ENCODE measurements at places on chromosomes 3 and 15. TPM values are rescaled to one million over a fixed set of nuclear protein-coding genes. Genes with fewer than 3 reads are reported as not detected.

CASR gene
- not detected for total RNA-seq

- H3K27me3 ChIP-seq, result no peaks in the 10 kb centered on the region
- no peak overlapping the region for H3K4me3 ChIP-seq
- no peaks in the 10 kb centered on the region for H3K36me3 ChIP-seq
Observed at GRCh38 chr3:54168451-54168850, 46.1 kb downstream of the CACNA2D3 start.

GRCh38 chr15:25774871-25775270 lies 88.3 kb downstream of the ATP10A start:
- H3K36me3 ChIP-seq, result peaks cover 7% of the 10 kb centered on the region
- no peak overlapping the region for H3K4me3 ChIP-seq

DNA sequence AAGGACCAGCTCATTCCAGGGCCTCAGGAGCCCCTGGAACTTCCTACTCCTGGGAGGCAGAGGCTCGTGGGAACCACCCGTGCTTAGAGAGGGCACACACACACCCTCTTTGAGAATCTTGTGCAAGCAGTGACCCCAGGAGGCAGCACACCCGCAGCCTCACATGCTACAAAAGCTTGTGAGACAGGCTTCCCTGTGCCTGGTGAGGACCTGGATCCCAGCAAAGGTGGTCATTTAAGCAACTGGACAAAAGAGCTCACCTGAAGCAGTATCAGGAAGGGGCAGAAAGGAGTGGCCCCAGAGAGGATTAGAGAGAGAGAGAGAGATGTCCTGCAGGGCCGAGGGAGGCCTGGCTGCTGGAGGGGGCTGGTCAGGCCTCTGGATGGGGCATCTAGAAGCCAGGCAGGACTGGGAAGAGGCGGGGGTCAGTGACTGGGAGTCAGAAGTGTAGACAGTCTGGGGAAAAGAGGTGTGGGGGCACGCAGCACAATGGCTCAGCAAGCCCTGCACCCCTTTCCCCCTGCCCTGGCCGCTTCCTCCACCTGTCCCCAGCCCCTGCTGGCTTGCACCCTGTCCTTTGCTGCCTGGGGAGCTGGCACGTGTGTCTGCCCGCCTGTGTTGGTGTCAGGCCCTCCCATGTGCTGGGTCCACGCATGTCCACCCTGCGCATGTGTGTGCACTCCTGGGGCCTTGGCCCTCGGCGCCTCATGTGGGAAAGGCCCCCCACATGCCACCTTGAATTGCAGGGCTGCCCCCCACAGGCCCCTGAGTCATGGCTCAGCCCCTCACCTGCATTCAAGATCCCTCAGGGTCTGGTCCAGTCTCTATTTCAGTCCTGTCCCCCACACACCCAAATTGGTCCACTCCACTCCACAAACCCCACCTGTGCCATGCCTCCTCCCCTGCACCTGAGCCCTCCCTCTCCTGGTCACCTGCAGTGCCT lies 36.9 kb downstream of the TSPAN3 start:
- no peak overlapping the region for H3K4me3 ChIP-seq
- DNase-seq, result no peak
- H3K27me3 ChIP-seq, result no peaks in the 10 kb centered on the region
- H3K4me1 ChIP-seq, result peaks cover 6% of the 10 kb centered on the region

DNA sequence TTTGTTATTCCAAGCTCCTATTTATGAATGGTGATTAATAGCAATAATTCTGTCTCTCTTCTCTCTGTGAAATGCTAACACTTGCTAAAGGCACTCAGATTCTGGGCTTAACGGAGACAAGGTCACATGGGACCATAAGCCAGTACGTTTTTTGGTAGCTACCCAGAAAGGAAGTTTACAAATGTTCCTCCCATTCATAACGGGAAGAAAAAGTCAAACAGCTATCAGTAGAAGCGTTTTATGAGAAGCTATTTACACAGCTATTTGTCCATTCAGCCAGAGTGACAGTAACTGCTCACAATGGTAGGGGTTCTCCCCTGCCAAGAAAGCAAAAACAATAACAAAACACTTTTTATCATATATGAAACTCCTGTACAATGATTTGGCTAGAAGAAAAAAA lies 51.5 kb downstream of the ZMAT3 start:
- DNase-seq, result no peak
- no peak overlapping the region for H3K27ac ChIP-seq
- peaks cover 3% of the 10 kb centered on the region for H3K36me3 ChIP-seq
- H3K4me3 ChIP-seq, result no peak overlapping the region

DNA sequence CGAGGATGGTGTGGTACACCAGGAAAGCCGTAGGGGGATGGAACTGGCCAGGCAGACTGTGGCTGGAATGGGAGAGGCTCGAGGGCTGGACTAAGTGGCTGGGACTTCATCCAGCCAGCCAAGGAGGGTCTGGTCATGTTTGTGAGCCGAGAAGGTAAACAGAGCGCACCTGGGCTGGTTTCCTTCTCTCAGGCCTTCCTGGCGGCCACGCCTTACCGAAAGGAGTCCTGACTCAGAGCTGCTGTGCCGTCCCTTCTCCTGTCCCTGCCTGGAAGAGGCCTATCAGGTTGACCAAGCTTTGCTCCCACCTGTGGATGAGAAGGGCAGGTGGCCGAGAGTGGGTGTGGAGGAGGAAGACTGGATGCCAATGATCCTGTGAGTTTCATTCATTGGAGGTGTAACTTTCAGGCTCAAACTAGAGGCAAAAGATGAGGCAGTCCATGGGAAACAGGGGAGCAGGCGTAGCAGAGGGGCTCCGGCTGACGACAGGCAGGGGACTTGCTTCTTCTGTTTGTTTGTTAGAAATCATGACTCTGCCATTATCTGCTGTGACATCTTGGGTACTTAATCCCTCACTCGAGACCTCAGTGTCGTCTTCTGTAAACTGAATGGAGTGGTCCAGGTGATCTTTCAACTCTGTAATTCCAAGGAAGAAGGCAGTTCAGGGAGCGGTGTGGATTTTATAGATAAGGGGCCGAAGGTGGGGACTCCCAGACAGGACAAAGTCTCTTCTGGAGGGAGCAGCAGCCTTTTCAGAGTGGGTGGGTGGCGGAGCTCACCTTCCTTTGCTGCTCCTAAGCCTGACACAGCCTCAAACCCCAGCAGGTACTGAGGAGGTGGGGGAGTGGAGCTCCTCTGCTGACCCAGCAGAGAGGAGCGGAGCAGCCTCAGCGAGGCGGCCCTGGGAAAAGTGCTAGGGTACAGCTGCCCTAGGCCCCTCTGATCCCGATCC lies 71.8 kb upstream of the GATM start:
- no peak overlapping the region for H3K4me3 ChIP-seq
- H3K27ac ChIP-seq, result peak overlapping the region; percentile 2
- no peaks in the 10 kb centered on the region for H3K36me3 ChIP-seq

GRCh38 chr3:196016485-196016884 lies 65.4 kb downstream of the TFRC start:
- no peak for DNase-seq
- H3K27ac ChIP-seq, result no peak overlapping the region
- no peaks in the 10 kb centered on the region for H3K36me3 ChIP-seq
- no peak overlapping the region for H3K4me3 ChIP-seq
- no peaks in the 10 kb centered on the region for H3K4me1 ChIP-seq

- H3K27ac ChIP-seq, result no peak overlapping the region
- DNase-seq, result peak; percentile 57
- H3K36me3 ChIP-seq, result no peaks in the 10 kb centered on the region
- H3K4me1 ChIP-seq, result peaks cover 20% of the 10 kb centered on the region
- no peak overlapping the region for H3K4me3 ChIP-seq
Observed at GRCh38 chr3:13655061-13655913, 106.4 kb downstream of the FBLN2 start.

DNA sequence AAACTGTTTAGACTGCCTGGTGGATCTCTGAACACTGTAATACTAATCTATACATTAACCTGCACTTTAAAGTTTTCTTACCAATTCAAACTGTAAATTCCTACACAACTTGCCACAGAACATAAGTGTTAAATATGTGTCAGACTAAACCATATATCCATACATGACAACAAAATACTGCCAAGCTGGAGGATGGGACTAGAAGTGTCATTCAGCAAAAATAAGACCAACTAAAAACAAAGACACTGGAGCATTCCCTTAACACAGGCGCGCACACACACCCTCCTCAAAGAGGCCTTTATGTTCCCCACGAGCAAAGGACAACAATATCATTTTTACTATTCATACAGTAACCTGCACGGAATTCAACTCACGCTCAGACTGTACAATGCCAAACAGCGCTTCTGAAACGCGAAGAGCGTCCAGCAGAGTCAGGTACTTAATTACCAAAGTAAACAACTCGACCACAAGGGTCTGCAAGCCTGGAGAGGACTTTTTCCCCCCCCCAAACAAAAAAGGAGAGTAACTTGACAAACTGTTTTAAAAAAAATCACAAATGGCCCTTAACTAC lies 1.1 kb downstream of the DCUN1D1 start:
- no peak for DNase-seq
- H3K27me3 ChIP-seq, result no peaks in the 10 kb centered on the region
- no peaks in the 10 kb centered on the region for H3K36me3 ChIP-seq
- peak overlapping the region; percentile 93 for H3K4me3 ChIP-seq

DNA sequence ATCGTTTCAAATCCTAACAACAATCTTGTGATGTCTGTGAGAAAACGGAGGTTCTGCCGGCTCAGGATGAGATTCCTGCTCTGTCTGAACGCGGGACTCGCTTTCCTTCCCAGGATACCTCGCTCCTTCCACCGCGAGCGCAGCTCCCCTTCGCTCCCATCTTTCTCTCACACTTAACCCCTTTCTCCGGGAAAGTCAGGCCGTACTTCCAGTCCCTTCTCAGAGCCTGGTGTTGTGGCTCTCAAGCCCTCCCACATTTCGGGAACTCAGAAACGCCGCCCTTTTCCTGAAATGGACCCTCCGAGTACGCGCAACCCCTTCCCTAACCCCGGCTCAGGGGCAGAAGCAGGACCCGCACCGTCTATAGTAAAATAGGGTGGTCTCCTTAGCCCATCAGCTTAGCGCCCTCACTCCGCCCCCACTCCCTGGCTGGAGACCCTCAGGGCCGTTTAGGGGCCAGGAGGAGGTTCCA lies 378 bp upstream of the FEM1B start:
- H3K4me3 ChIP-seq, result peak overlapping the region; percentile 98
- H3K4me1 ChIP-seq, result peaks cover 38% of the 10 kb centered on the region
- no peak for DNase-seq
- H3K27ac ChIP-seq, result peak overlapping the region; percentile 99
- no peaks in the 10 kb centered on the region for H3K27me3 ChIP-seq
